Neural crest cell (in vitro differentiated cells): ENCODE measurements at places on chromosomes 5 and 9. TPM values are rescaled to one million over a fixed set of nuclear protein-coding genes. Genes with fewer than 3 reads are reported as not detected.

The MEF2C gene
- 46.0 and 56.2 TPM in 2 replicates for total RNA-seq

GRCh38 chr5:172444110-172444510 is 10.2 kb downstream of the SH3PXD2B start:
- no peak for DNase-seq

The SPOCK1 gene
- total RNA-seq: 75.6 and 89.7 TPM in 2 replicates

The MARCOL gene
- not detected in 2 replicates for total RNA-seq

DNA sequence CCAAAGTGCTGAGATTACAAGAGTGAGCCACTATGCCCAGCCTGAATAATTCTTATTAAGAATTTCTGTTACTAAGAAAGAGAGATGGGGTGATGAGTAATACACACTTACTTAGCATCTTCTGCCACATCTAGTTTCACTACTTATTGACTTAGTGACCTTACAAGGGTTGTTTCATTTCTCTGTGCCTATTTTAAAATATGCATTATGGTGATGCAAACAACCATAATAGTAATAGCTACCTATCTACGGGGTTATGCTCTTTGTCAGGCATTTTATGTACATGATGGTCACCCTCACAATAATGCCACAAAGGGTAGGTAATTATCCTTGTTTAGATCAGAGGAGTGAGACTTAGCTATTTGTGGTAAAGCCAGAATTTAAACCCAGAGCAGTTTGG is 499.0 kb upstream of the SGCD start:
- DNase-seq: no peak

GRCh38 chr5:61171479-61171878 is 9.2 kb upstream of the SMIM15 start:
- DNase-seq: no peak
